ENCODE measurements at places on chromosomes 13 and 19. TPM values are rescaled to one million over a fixed set of nuclear protein-coding genes. Genes with fewer than 3 reads are reported as not detected.

ZNF823 gene
- 9.2 TPM for total RNA-seq

LRRC8E gene
- 0.65 TPM for total RNA-seq

LENG9 gene
- 4.0 TPM for total RNA-seq

CDKN2D gene
- 3.4 TPM for total RNA-seq

KLF1 gene
- 0.64 TPM for total RNA-seq

LILRA1 gene
- not detected for total RNA-seq

Measured in neural progenitor cell (in vitro differentiated cells).